Endothelial cell (in vitro differentiated cells): ENCODE measurements at places on chromosomes 13 and 19.

- DNase-seq, result no peak
Measured at GRCh38 chr13:72151241-72151640, 284.2 kb upstream of the DACH1 start.

GRCh38 chr13:47213047-47213446 is 316.2 kb upstream of the HTR2A start:
- DNase-seq, result no peak

DNA sequence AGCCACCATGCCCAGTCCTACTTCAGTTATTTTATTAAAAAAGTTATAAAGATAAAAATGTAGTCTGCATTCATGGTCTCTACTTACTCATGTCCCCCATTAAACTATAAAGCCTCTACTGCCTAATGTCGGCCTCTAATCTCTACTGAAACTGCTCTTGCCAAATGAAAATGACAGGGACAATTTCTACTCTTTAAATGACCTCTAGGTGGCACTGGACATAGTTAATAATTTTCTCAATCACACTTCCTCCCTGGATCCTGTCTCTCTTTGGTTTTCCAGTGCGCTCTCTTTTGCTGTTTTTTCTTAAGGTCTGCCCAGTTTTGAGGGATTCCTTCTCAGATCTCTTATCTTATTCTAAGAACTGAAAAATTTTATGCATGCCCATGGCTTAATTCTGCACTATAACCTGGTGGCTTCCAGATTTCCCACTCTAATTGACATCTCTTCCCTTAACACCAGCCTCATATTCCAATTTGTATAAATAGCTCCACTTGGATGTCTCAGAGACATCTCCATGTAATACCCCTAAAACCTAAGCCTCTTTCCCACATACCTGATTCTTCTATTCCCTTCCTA is 54.3 kb downstream of the MTMR6 start:
- no peak for DNase-seq

GRCh38 chr13:28922341-28922740 is 102.2 kb downstream of the MTUS2 start:
- DNase-seq, result no peak

- DNase-seq, result no peak
Measured at GRCh38 chr19:49431330-49431749, 6.2 kb downstream of the GFY start.

- DNase-seq, result no peak
Measured at GRCh38 chr13:93476175-93476574, 249.6 kb downstream of the GPC6 start.
